Germinal center (tissue), 1 donor: ENCODE measurements at places on chromosomes 1 and 21.

GRCh38 chr1:7248549-7249199 is 463.4 kb downstream of the CAMTA1 start:
- DNase-seq, result no peak

DNA sequence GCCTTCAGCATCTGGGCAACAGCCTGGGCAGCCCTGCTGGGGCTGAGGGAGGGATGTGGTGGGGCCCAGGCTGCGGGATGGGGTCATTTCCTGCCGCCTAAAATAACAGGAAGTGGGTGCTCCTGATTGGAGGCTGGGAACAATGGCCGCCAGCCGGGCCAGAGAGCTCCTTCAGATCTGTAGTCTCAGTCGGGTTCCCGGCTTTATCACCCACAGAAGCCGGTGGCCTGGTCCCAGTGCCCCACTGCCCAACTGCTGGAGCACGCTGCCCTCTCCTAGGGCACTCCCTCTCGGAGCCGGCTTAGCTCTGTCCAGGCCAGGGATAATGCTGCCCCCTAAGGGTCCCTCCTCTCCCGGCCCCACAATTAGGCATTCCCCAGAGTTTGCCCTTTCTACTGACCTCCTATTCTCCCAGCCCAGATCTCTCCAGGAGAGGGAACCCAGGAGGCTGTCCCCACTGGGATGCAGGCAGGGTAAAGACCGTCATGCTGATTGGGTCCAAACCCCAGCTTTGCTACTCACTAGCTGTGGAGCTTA is 5.1 kb downstream of the MAP7D1 start:
- peak; percentile 52 for DNase-seq

DNA sequence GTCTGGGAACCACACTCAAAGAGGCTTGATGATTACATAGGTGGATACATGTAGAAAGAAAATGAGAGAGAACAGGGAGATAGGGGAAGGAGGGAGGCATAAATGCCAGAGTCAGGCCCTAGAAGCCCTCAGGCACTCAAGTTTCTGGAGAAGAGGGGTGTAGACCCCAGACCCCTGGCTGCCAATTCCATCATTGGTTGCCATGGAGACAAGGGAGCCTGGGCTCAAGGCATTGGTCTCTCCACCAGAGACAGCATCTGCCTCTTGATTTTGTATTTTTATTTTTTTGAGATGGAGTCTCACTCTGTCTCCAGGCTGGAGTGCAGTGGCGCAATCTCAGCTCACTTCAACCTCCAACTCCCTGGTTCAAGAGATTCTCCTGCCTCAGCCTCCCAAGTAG is 114.3 kb upstream of the GRIK3 start:
- no peak for DNase-seq

DNA sequence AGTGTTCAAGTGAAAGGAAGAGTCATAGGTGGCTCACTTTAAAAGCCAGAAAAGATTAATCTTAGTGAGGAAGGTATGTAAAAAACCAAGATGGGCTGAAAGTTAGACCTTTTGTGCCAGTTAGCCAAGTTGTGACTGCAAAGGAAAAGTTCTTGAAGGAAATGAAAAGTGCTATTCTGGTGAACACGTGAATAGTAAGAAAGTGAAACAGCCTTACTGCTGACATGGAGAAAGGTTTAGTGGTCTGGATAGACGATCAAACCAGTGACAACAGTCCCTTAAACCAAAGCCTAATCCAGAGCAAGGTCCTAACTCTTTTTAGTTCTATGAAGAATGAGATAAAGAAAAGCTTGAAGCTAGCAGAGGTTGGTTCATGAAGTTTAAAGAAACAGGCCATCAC is 106.4 kb downstream of the CTH start:
- no peak for DNase-seq

DNA sequence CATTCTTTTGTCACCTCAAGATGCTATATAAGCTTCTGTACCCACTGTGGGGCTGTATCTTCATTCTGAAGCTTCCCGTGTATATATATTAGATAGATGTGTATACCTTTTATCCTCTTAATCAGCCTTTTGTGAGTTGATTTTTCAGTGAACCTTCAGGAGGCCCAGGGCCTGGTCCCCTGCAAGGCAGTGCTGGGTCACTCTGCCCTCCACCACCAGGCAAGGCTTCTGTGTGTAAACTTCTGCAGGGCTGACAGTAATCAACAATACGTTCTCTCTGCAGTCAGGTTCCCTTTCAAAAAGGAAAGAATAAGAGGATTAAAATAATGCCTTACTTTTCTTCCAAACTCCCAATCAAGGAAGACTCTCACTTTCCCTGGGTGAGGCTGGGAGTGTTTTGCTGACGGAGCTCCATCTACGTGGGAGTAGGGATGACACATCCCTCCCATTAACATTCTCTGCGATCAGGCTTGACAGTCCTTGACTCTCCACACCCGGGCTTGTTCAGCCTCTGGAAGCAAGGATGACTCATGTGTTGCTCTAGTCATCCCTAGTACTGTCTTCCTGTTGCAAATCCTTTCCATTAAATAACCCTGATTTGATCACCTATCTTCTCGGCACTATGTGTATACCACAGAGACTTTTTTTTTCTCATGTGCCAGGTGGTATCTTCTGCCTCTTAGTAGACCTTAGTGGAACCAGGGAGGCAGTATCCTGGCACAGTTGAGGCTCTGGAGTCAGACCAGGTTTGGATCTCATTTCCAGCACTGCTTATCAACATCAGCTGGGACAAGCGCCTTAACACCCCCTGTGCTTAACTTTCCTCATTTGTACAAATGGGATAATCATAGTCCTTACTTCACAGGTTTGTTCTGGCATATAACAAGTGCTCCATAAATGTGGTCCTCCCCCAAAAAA is 70.3 kb upstream of the KCNK1 start:
- DNase-seq, result no peak

DNA sequence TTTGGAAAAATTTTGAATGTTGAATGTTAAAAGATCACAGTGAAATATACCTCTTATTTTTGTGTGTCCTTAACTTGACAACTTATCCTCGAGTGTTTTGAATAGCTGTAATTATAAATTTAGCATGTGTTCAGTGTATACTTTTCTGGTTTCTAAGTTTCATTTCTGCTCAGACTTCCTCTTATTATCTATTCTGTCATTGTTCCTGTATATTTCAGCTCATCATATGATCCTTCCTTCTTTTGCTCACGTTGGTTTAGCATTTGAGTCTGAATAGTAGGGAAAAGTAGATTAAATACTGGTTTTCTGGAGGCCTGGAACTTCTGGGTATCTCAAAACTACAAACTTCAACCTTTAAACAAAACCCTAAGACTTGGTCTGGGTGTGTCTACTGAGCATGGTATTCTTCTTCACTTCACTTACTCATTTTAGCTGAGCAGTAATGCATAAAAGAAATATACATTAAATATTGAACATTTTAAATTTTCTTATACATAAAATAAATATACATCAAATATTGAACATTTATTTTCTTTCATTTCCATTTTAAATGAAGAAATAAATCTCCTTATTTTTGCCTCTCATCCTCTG is 3.3 kb upstream of the ATP6V1G3 start:
- peak; percentile 26 for DNase-seq
